NCI-H2107 (cell line): ENCODE measurements at places on chromosomes 4 and X.

DNA sequence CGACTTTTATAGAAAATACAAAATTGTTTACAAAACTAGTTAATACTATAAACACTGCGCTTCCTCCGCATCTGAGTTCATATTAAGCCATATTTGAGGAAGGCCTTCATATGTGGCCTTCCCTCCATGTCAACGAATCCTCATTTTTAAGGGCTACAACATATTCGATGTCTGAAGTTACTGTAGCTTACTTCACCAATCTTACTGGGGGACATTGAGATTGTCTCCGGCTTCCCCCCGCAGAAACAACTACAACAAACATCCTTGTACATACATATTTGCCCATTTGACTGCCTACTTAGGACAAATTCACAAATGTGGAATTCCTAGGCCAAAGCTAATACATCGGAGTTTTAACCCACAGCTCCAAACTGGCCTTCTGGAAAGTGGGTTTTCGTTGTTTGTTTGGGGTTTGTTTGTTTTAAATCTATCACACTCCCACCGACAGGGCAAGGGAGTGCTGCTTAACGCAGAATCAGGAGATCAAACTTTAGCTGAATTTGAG, 581 bp upstream of the FAM114A1 start:
- DNase-seq, result no peak

- DNase-seq, result no peak
Measured at GRCh38 chr4:81971637-81972381, 402.0 kb downstream of the HNRNPD start.

GRCh38 chr4:19544446-19545125, 707.1 kb upstream of the SLIT2 start:
- no peak for DNase-seq

- no peak for DNase-seq
Measured at GRCh38 chr4:168758351-168758876, 251.6 kb downstream of the CBR4 start.

- no peak for DNase-seq
Measured at GRCh38 chrX:154819771-154820341, 14.6 kb upstream of the MPP1 start.

GRCh38 chrX:72245461-72246089, 6.7 kb upstream of the ERCC6L start:
- peak; percentile 60 for DNase-seq

DNA sequence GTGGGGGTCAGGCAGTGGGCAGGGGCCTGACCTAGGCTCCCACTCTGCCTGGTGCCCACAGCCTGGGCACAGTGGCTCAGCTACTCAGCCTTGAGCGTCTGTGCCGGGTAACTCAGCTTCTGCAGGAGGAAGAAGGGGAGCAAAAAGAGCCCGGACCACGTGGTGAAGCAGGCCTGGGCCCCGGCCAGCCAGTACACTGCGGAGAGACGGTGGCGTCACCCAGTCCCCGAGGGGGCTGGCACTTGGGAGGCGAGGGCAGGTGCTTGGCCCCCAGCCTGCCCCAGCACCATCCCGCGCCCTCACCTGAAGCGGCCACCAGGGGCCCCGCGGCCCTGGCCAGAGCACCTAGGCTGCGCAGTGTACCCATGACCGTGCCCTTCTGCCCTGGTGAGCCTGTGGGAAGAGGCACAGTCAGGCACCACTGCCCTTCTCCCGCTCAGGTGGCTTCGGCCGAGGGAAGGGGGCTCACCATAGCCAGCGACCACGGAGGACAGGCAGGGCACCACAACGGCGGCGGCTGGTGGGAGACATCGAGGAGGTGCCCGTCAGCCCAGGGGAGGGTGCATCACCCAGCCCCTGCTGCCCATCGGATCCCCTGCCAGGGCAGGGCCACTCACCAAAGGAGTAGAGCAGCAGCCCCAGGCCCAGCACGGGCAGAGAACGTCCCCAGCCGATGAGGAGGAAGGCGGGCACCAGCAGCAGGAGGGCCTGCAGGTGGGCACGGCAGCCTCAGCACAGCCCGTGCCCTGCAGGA, 32.3 kb downstream of the NOP14 start:
- DNase-seq, result peak; percentile 43

DNA sequence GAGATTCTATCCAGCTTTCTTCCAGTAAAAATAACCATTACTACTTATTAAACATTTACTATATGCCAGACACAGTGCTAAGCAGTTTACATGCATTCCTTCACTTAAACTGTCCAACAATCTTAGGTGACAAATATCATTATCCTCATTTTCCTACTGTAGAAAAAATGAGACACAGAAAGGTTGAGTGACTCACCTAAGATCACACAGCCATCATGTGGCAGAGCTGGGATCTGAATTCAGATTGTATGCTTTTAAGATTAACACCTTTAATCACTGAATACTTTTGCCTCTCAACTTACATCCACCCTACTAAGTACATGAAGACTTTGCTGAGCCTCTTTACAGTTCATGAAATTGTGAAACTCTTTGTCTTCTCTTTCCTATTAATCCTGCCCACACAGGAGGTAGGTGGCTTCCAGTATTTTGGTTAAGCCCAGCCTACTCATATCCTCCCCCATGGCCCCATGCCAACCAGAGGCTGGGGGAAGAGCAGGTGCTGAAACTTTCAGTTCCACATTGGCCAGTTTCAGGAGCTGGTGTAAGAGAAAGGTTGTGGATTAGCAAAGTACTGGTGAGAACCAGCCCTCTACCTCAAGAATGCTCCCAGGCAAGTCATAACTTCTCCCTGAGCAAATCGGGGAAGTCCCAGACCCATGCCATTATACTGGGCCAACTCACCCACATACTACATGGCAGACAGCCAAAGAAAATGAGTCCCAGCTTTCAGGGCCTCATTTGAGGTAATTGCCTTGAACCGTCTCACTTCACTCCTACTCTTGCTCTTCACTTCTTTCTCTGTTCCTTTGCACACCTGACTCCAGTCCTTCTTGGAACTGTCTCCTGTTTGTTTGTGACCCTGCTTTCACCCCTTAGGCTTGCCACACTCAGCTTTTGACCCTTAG, 211.1 kb downstream of the GUCY2F start:
- DNase-seq, result no peak

DNA sequence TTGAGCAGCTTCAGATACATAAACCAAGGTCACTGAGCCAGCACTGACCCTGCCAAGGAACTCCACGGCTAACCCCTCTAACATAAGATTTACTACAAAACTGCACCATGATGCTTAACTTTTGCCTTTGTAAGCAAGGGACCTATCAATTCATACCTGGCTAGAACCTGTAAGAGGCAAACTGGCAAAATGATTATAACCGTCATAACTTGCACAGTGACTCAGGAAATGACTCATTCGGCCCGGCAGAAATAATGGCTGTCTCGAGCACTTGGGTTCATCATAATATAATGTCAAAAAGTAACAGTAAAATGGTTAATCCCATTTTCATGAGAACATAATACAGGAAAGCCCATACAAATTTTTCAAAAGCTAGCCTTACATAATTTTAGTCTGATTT, 17.2 kb downstream of the RASGEF1B start:
- no peak for DNase-seq

DNA sequence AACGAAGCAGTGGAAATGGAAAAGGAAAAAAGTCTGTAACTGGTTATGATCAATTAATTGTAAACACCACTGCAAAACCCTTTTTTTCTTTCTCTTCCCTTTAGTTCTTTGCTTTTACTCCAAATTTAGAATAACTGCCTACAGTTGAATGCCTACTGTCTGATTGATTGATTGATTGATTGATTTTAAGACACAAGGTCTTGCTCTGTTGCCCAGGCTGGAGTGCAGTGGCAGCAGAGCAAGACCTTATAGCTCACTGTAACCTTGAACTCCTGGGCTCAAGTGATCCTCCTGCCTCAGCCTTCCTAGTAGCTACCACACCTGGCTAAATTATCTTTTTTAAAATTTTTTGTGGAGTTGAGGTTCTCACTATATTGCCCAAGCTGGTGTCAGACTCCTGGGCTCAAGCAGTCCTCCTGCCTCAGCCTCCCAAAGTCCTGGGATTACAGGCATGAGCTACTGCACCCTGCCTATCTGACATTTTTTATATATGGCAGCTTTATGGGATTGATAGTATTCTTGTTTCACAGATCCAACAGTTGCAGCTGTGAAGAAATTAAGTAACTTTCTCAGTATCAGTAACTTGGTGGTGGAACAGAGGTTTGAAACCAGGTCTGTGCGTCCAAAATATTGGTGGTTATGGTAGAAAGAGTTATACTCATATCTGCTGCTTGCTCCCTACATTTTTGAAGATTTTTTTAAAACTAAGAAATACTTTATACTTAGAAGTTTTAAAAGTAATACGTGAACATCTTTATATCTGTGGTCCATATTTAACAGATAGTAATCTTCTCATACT, 12.4 kb downstream of the UBE2K start:
- no peak for DNase-seq

DNA sequence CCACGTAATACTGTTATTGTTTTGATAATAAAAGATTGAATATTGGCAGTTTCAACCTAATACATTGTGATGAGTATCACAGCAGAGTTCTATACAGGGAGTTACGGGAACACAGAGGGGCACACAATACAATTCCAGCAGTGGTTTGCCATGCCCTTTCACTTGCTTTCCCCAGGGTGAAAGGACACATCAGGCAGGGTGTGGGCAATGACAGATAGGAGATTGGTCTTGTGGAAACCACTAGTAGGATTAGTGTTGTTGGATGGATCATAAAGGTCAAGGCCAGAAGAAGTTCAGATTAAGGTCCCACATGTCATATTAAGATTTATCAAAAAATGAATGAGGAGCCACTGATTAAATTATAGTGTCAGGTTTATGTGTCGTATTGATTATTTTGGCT, 8.1 kb downstream of the HSD17B11 start:
- no peak for DNase-seq

- DNase-seq, result no peak
Measured at GRCh38 chr4:168811786-168812651, 198.0 kb downstream of the CBR4 start.

- no peak for DNase-seq
Measured at GRCh38 chr4:17258106-17258505, 253.8 kb downstream of the QDPR start.

DNA sequence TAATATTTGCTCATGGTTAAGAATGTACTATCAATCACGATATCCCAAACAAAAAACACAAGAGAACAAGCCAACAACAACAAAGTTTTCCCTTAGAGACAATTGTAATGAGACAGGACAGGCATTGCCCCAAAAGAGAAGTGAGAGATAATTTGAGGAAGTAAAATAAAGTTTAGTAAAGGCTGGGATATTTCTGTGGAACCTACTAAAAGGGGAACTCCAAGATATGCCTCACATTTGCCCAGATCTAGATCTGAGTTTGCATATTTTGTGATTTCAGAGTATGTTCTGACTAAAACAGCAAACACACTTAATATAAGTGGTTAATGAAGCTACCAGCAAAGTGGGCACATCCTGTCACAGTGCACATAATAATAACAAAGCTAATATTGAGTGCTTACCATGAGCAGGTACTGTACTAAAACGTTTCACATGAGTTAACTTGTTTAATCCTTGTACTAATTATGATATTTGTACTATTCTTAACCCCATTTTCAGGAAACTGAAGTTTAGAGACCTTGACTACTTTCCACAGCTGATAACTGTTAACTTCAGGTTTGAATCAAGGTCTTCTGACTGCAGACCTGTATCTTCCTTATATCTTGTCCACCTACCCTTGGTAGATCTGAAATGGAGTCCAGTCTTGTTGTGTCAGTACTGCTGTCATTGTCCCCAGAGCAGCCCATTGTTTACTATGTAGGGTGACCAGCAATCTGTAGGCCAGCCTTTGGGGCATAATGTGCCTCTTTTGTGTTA, 26.0 kb upstream of the BMP2K start:
- no peak for DNase-seq

GRCh38 chr4:31094474-31094873, 374.3 kb downstream of the PCDH7 start:
- DNase-seq, result no peak

- no peak for DNase-seq
Measured at GRCh38 chr4:17323554-17324385, 188.1 kb downstream of the QDPR start.

- DNase-seq, result no peak
Measured at GRCh38 chrX:47156611-47157520, 11.8 kb downstream of the RBM10 start.

GRCh38 chr4:103786014-103786413, 66.2 kb upstream of the TACR3 start:
- DNase-seq, result no peak

DNA sequence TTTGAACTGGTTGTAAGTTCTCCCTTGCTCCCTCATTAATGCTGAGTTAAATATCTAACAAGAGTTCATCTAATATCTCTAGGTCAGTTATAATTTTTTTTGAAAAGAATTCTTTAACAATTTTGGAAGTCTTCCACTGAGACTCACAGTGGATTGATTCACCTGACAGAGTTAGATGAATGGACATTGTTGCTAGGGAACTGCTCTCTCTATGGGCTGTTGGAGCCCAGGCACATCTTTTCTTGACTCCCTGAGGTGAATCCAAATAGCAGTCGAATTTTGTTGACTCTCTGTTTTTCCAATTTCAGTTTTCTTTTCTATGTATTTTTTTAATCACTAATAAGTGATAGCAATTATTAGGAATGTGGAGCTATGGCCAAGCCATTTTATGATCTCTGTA, 996.1 kb upstream of the PABPC4L start:
- no peak for DNase-seq

DNA sequence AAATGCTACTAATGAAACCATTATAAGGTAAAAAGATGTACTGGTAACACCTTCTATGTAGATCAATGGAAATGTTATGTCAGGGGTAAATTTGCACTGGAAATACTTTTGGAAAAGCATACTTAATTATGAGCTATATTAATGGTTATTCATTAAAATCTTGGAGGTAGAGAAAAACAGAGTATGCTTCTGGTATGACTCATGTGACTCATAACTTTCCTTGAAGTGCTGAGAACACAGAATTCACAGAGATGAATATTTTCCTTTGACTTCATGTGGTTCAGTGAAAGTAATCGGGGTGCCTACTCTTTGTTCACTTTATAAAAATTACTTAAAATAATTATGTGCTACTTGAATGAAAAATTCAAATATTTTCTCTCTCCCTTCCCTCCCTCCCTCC, 254.2 kb downstream of the KCTD8 start:
- DNase-seq, result no peak

DNA sequence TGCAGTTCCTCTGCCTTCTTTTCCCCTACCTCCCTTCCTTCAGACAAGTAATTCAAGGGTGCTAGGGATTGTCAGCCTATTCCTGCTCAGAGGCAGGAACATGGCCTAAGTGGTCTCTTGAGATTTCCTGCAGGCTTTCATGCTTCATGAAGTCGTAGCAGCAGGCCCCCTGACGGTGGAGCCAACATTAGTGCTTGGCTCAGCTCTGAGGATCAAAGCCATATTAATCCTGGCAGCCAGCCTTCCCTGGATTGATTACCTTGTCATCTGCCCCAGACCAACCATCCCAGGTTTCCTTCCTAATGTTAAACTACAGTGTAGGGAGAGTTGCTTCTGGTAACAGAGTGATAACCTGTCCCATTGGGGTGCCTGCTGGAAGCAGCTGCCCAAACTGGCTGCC, 84.1 kb downstream of the SLC16A2 start:
- DNase-seq, result no peak

DNA sequence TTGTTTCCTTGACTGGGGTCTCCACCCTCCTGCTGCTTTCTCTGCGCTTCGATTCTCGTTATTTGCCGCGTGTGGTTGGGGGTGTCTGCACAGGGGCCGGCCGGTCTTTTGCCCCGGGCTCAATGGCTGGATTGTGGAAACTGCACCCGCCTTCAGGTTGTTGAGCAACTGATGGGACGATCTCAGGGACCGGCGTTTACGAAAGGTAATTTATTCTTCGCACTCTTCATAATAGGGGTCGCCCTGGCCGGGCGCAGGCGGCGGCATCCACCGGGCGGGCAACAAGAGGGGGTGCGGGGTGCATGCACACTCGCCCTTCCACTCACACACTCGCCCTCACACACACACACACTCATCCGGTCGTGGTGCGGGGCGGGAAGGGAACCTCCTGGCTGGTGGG, 1.4 kb downstream of the ADGRL3 start:
- DNase-seq, result no peak
